Hindlimb muscle (tissue), 1 donor: ENCODE measurements at places on chromosomes 16 and 17. TPM values are rescaled to one million over a fixed set of nuclear protein-coding genes. Genes with fewer than 3 reads are reported as not detected.
A peak's percentile ranks its signal among the peaks of the same experiment; 100 is the strongest.

Gene ARHGDIG
- 0.92 TPM for polyA plus RNA-seq

Gene CACNA1G
- polyA plus RNA-seq = 4.8 TPM

Gene MYCBPAP
- 1.0 TPM for polyA plus RNA-seq

Gene ABCA9
- polyA plus RNA-seq = 17.8 TPM

Gene CES1
- 0.32 TPM for polyA plus RNA-seq

DNA sequence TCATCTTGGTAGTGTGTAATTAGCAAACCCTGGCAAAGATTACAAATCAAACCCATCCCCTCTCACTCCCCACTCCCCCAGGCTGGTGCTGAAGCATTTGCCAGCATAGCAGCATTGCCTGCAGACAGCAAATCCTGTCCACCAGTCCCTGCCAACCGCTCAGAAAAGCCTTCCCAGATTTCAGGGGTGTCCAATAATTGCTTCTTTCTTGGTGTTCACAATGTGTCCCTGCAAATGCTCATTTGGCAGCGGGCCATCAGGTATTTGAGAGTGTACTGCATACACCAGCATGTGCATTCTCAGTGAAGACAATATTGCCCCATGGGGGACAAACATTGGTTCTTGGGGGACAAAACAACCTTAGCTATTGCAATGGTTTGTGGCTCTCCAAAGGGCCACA lies 28.2 kb downstream of the ORC6 start:
- no peak for DNase-seq

GRCh38 chr16:30821891-30822290 lies 34.9 kb upstream of the ZNF629 start:
- no peak for DNase-seq

- DNase-seq = no peak
These were observed 12.2 kb downstream of the RPL19 start for GRCh38 chr17:39212195-39212810.

DNA sequence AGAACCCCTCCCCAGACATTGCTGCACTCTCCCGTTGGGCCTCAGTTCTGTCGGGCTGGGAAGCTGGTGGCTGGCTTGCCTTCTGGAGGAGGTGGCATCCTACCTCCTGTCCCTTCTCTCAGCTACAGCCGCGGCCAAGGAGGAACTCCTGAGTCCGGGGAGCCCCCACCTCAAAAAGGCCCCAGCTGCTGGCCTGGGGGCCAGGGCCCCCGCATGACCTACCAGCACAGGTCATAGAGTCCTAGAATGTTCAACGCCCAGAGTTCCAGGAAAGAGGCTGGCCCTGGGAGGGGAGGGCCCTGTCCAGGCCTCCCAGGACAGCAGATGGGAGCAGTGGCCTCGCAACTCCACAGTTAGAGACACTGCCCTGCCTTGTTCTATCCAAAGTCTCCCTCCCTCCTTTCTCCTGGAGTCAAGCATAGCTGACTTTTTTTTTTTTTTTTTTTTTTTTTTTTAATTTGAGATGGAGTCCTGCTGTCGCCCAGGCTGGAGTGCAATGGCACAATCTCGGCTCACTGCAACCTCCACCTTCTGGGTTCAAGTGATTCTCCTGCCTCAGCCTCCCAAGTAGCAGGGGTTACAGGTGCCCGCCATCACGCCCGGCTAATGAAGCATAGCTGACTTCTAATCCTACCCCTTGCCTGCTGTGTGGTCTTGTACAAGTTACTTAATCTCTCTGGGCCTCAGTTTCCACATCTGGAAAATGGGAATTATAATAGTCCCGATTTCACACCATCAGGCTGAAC lies 7.1 kb downstream of the CARHSP1 start:
- no peak for DNase-seq

DNA sequence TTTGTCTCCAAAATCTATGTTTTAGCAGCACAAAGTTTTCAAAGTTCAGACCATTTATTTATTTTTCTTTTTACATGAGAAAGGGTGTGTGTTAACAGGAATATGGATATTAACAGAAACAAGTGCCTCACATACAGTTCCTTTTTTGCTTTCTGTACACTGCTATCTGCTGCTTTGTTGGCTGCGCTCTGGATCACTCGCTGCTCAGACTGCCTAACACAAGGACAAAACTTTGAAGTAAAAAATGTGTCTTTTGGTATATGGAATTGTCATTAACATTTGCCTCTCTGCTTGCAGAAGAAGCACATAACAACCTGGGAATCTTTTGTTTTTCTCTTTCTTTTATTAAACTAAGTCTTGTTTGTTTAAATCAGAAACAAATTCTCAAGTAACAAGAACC lies 262.8 kb downstream of the ZFHX3 start:
- DNase-seq = no peak

DNA sequence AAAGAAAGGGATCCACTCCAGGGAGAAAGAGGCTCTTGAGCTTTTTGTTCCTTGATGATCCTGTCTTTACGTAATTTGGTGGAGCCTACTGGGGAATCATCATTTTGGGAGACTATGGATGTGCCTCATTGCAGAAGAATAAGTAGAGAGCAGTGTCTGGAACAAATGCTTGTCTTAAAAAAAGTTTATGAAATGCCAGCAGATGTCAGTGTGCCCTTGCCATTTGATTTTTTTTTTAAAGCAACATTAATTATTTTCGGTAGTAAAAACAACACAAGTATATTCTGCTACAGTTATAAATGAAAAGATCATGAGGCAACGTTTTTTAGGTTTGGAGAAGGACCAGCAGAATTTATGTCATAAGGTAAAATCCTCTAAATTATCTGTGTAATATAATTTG lies 934.8 kb upstream of the EEF2KMT start:
- DNase-seq = no peak

DNA sequence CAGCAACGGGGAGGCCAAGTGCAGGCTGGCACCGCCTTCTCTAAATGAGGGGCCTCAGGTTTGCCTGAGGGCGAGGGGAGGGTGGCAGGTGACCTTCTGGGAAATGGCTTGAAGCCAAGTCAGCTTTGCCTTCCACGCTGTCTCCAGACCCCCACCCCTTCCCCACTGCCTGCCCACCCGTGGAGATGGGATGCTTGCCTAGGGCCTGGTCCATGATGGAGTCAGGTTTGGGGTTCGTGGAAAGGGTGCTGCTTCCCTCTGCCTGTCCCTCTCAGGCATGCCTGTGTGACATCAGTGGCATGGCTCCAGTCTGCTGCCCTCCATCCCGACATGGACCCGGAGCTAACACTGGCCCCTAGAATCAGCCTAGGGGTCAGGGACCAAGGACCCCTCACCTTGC lies 18.5 kb downstream of the NGFR start:
- no peak for DNase-seq

- DNase-seq = no peak
These were observed 51.4 kb downstream of the CACNG1 start for GRCh38 chr17:67095803-67096202.

DNA sequence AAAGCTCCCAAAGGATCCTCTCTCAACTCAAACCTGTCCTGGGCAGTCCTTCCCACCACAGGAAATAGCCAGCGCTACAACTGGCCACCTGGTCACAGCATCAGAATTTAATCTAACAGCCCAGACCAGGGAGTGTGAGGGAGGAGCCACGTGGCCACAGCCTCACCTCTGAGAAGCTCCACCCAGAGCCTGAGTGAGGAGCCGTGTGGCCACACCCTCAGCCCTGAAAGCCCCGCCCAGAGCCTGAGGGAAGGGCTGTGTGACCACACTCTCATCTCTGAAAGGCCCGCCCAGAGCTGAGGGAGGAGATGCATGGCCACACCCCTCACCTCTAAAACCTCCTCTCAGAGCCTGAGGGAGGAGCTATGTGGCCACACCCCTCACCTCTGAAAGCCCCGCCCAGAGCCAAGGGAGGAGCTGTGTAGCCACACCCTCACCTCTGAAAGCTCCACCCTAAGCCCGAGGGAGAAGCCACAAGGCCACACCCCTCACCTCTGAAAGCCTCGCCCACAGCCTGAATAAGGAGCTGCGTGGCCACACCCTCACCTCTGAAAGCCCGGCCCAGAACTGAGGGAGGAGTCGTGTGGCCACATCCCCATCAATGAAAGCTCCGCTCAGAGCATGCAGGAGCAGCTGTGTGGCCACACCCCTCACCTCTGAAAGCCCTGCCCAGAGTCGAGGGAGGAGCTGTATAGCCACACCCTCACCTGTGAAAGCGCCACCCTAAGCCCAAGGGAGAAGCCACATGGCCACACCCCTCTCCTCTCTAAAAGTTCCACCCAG lies 28.6 kb downstream of the SLC38A8 start:
- DNase-seq = no peak

- peak; percentile 56 for DNase-seq
These were observed 418.7 kb upstream of the DYNLRB2 start for GRCh38 chr16:80122115-80122514.

GRCh38 chr16:23410176-23410575 lies 42.8 kb downstream of the COG7 start:
- no peak for DNase-seq

DNA sequence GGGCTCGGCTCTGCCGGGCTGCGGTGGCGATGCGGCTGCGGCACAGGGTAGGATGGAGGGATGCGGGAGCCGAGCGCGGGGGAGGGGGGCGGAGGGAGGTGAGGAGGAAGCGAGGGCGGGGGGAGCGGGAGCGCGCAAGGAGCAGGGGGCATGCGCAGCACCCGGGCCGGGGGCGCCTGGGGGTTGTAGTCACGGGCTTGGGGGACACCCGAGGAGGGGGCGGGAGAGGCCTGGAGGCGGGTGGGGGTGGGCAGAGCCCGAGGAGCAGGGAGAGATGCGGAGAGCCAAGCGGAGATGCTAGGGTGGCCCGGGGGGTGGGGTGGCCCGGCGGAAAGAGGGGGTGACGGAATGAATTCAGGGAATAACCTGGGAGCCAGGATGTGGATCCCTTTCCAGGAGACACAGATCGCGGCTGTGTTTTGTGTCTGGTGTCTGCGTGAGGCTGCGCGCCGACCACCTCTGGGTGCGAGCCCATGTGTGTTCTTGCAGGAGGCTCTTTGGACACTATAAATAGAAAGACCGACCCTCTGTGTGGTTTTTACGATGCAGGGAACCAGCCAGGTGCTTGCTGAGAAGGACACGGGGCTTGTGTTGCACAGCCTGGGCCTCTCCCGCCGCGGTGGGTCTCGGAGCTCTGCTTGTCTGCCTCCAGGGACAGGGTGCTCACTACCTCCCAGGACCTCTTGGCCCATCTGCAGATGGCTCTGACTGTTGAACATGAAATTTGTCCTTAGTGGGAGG lies at the start of gene STX1B:
TSS of gene STX1B (minus strand) at position 54 of the 741 bp plus-strand sequence. CDS start 242 bp downstream, outside the sequence.
- DNase-seq = peak; percentile 65

GRCh38 chr16:359871-360697 lies 7.6 kb upstream of the AXIN1 start:
- no peak for DNase-seq

DNA sequence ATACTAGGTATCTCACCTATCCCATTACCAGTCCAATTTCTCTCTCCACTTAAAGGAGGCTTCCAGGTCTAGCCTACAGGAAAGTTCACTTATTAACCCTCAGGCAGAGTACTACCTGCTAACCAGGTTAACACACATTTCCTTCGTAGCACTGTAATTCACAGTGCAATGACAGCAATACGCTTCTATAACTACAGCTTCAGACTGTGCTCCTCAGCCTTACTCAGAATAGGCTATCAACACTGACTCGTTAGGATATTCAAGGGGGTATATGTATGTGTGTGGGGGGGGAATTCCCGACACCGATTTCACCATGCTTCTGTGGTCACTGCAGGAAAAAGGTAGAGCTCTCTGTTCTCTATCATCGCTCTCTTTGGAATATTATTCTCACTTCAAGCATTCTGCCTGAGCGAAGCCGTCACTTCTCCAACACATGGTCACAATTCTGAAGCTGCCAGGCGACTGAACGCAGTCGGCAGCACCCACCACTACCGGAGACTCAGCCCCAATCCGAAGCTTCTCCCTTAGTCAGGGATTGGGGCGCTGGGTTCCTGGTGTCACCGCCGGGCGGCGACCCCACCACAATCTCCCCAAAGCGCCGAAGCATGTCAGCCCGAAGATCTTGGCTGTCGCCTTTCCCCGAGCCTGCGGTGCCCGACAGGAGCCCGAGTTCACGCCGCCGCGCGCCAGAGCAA lies 618 bp downstream of the GGA3 start:
- no peak for DNase-seq

DNA sequence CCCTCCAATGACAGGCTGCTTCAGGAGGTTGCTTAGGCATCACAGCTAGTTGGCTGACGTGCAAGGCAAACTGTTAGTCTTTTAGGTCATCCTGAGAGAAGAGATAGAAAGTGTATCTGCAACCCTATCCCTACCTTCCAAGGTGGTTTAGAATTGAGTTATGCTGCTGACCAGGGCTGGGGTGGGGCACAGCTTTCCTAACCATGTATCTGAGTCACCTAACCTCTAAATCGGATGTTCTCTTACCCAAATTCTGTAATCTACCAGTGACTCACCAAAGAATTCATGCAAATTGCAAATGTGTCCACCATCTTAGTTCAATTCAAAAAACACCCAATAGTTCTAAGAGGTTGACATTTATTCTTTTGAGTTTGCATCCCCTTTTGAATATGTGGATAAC lies 107.2 kb upstream of the DYNLRB2 start:
- DNase-seq = no peak

DNA sequence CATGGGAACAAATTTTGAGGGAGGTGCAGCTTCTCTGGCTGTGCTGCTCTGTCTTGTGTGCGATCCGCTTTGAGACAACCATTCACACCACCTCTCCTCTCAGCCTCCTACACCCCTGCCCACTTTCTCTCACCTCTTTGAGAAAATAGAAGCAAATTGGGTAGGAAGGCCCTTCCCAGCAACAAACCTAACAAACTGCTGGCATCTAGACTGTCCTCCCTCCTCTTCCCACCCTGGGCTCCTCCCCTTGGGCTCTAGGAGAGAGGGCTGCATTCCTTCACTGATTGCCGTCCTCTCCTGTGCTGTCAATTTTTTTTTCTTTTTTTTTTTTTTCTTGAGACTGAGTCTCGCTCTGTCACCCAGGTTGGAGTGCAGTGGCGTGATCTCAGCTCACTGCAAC lies 13.5 kb downstream of the CDIPT start:
- DNase-seq = no peak

- no peak for DNase-seq
These were observed 16.3 kb downstream of the SLC47A1 start for GRCh38 chr17:19549746-19550623.

DNA sequence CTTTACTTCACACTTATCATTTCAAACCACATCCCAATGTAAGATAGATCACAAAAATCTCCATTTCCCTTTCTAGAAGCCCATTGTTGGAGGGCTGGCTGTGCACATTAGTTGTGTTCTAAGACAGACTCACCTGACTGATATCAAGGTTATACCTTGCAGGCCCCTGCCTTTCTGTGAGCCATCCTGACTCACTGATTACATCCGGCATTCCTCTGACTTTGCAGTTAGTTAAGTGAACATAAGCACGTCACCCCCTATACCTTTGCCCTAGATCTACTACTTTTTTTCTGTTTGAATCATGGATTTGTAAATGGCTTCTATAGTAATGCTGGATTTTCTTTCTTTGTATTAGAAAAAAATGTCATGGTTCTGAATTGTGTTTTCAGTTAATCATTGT lies 78.3 kb downstream of the TANGO6 start:
- DNase-seq = no peak

DNA sequence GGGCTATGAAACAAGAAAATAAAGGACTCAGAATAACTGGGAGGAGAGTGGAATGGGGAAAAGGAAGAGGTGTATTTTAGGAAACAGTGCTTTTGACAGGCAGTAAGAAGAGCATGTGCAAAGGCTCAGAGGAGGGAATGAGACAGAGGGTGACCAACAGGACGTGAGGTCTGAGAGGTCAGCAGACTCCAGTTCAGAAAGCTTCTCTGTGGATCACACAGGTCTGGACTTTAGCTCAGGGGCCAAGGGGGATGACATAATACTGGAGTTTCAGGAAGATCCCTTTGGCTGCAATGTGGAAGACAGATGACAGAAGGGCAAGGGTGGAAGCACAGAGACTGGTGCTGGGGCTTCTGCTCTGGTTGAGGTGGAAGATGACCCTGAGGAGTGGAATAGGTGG lies 489.9 kb upstream of the CDH5 start:
- DNase-seq = no peak
